H1 (cell line): ENCODE measurements at places on chromosomes 4 and X. TPM values are rescaled to one million over a fixed set of nuclear protein-coding genes. Genes with fewer than 3 reads are reported as not detected.

GUCY1B1 gene
- 2.1 and 2.9 TPM in 2 replicates for total RNA-seq

MAGEC2 gene
- not detected in 2 replicates for total RNA-seq

- DNase-seq = no peak
- no peaks in the 10 kb centered on the region; the same call in 1 of the 2 replicates for H3K4me1 ChIP-seq
- H3K27ac ChIP-seq = no peak overlapping the region
- peaks cover 20% of the 10 kb centered on the region for H3K27me3 ChIP-seq
Observed at GRCh38 chrX:130108647-130109428, 1.5 kb downstream of the ELF4 start.

DNA sequence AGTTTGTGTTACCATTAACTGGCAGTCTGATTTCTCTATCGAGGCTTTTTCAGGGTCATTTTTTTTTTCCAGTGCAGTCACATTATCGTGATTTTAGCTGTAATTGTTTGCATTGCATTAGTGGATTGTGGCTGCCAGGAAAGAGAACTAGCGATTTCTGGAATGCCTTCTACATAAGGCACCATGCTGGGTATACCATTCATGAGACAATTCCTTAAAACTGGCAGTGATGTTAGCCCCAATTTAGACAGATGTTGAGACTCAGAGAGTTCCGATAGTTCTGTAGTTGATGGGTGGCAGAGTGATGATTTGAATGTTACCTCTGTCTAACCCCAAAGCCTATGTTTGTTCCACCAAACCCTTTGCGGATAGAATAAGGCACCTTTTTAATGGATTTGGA, 175.4 kb upstream of the TENM3 start:
- H3K27ac ChIP-seq = no peak overlapping the region
- no peak overlapping the region for H3K4me3 ChIP-seq
- no peaks in the 10 kb centered on the region for H3K36me3 ChIP-seq
- H3K4me1 ChIP-seq = no peaks in the 10 kb centered on the region; the same call in 1 of the 2 replicates

DNA sequence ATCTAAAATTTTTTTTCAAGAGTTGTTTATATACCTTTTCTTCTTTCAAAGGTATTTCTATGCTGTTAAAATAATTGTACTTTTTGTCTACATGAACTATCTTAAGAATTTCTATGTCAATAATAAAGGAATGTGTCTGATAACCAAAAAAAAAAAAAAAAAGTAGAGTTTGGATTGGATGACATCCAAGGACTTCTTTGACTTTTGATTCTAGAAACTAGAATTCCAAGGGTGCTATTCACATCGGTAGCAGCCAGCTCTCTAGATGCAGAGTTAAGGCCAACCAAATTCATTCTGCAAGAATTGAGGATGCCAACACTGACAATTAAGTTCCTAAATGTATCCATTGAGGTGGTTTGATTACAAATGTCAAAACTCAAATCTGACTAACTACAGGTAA, 42.0 kb upstream of the PRKG2 start:
- DNase-seq = no peak
- no peaks in the 10 kb centered on the region for H3K4me1 ChIP-seq
- no peak overlapping the region for H3K4me3 ChIP-seq
- no peaks in the 10 kb centered on the region for H3K27me3 ChIP-seq

GRCh38 chrX:123731258-123731986, 1.4 kb downstream of the THOC2 start:
- no peaks in the 10 kb centered on the region for H3K27me3 ChIP-seq
- no peak overlapping the region for H3K27ac ChIP-seq
- DNase-seq = no peak
- H3K36me3 ChIP-seq = no peaks in the 10 kb centered on the region
- peak overlapping the region; percentile 94 for H3K4me3 ChIP-seq
- no peaks in the 10 kb centered on the region; the same call in 1 of the 2 replicates for H3K4me1 ChIP-seq

- DNase-seq = no peak
- no peak overlapping the region for H3K27ac ChIP-seq
- no peaks in the 10 kb centered on the region for H3K36me3 ChIP-seq
- H3K27me3 ChIP-seq = no peaks in the 10 kb centered on the region
- no peak overlapping the region for H3K4me3 ChIP-seq
Observed at GRCh38 chrX:155874571-155875244, 6.4 kb upstream of the VAMP7 start.

XG gene
- 0.31 and 0.78 TPM in 2 replicates for total RNA-seq

- no peaks in the 10 kb centered on the region for H3K27me3 ChIP-seq
- DNase-seq = peak; percentile 63
- H3K36me3 ChIP-seq = no peaks in the 10 kb centered on the region
- no peaks in the 10 kb centered on the region for H3K4me1 ChIP-seq
- no peak overlapping the region for H3K27ac ChIP-seq
Observed at GRCh38 chrX:155086202-155086840, 15.0 kb downstream of the BRCC3 start.

PCDH10 gene
- total RNA-seq = 9.3 and 10.0 TPM in 2 replicates

DNA sequence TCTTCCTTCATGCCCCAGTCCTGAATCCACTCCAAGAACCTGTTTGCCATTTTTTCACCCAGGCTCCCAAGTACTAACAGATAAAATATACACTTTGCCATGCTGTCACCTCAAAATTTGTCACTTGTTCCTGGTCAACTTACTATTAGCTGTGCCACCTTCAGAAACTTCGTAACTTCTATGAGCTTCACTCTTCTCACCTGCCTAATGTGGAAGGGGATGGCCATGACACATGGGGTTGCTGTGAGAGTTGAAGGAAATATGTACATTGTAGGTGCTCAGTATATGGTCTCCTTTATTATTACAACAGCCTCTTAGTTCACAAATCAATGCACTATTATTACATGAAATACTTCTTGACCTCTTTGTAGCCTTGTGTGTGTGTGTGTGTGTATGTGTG, 10.4 kb downstream of the TMSB4X start:
- no peak overlapping the region for H3K4me3 ChIP-seq
- no peak overlapping the region for H3K27ac ChIP-seq
- DNase-seq = no peak
- H3K36me3 ChIP-seq = no peaks in the 10 kb centered on the region
- H3K4me1 ChIP-seq = no peaks in the 10 kb centered on the region

DNA sequence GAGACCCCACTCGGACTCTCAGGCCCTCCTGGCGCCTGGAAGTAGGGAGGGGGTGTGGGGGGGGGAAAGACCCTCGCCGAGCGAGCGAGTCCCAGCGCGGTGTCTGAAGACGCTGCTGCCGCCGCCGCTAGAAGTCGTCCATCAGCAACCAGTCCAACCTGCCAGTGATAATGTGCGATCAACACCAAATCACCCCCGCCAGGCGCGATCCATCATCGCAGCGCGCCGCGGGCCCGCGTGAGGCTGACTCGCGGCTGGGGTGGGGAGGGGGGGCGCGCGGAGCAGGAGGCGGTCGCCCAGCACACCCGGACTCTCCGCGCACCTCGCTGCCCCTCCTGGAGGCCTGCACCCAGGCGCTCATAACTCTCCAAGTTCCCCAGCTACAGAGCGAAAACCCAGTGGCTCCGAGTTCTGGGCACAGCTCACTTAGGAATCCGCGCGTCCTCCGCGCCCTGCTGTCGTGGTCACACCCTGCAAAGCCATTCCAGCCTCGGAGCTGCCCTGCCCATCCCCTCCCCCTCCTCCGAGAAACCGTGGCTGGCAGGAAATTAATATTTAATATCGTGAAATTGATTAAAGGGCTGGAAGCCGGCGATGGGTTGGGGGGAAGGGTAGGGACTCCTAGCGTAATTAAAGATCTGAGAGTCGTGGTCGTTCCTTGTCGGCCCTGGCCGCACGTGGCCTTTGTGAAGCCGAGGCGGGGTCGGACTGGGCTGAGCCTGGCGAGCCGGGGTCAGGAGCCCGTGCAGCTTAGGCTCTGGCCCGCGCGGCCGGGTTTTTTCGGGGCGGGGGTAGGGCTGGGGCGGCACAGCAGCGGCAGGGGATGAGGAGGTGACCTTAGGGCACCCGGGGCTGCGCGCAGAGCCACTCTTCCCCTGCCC, 58.1 kb upstream of the BCOR start:
- peak overlapping the region; percentile 54 for H3K4me3 ChIP-seq
- no peaks in the 10 kb centered on the region for H3K4me1 ChIP-seq
- H3K36me3 ChIP-seq = no peaks in the 10 kb centered on the region
- DNase-seq = no peak
- H3K27me3 ChIP-seq = peaks cover 15% of the 10 kb centered on the region

RAI2 gene
- 1.6 and 2.0 TPM in 2 replicates for total RNA-seq

GRCh38 chrX:111169141-111169540, 73.2 kb downstream of the PAK3 start:
- H3K27ac ChIP-seq = no peak overlapping the region
- DNase-seq = no peak
- H3K4me1 ChIP-seq = no peaks in the 10 kb centered on the region

EXOC1L gene
- total RNA-seq = not detected in 2 replicates

DNA sequence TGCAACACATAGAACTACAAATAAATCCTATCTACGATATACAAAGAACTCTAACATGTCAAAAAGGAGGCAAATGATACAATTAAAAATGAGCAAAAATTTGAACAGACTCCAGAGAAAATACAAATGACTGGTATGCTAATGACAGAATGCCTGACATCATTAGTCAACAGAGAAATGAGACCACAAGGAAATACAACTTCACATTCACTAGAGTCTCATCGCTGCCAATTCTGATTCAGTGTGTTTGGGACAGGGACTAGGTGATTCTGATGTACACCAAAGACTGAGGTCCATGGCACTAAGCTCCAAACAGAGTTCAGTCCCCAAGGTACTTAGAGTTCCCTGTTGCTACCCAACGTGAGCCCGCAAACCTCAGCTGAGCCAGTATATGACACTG, 23.4 kb downstream of the SLC2A9 start:
- DNase-seq = no peak
- H3K36me3 ChIP-seq = no peaks in the 10 kb centered on the region
- no peaks in the 10 kb centered on the region for H3K27me3 ChIP-seq
- H3K4me1 ChIP-seq = no peaks in the 10 kb centered on the region; the same call in 1 of the 2 replicates
- H3K27ac ChIP-seq = no peak overlapping the region
- no peak overlapping the region for H3K4me3 ChIP-seq

DNA sequence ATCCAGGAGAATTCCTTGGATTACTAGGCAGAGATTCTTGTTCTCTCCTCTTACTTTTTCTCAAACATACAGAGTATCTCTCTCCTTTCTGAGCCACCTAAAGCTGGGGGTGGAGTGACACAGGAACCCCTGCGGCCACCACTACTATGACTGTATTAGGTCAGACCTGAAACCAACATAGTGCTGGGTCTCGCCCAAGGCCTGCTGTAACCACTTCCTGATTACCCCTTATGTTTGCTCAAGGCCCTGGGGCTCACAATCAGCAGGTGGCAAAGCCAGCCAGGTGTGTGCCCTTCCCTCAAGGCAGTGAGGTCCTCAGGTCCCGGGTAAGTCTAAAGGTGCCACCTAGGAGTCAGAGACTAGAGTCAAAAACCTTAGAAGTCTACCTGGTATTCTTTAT, 166.4 kb downstream of the PARM1 start:
- no peak overlapping the region for H3K4me3 ChIP-seq
- no peak overlapping the region for H3K27ac ChIP-seq
- DNase-seq = no peak
- no peaks in the 10 kb centered on the region for H3K36me3 ChIP-seq
- no peaks in the 10 kb centered on the region for H3K27me3 ChIP-seq

- H3K4me3 ChIP-seq = peak within 1 kb of the TSS; percentile 68
- peak; percentile 82 for DNase-seq
- H3K27ac ChIP-seq = peak within 1 kb of the TSS; percentile 52; the same call in 1 of the 2 replicates
- H3K4me1 ChIP-seq = no peaks in the 10 kb centered on the region
Observed at GRCh38 chr4:52038103-52038912, at the start of gene SGCB. SGCB (minus strand) TSS chr4:52038299; CDS start chr4:52038259, 40 bp downstream.

TLR7 gene
- total RNA-seq = not detected in 2 replicates
